CD4-positive, alpha-beta T cell (primary cell): ENCODE measurements at places on chromosomes 5 and 9.

DNA sequence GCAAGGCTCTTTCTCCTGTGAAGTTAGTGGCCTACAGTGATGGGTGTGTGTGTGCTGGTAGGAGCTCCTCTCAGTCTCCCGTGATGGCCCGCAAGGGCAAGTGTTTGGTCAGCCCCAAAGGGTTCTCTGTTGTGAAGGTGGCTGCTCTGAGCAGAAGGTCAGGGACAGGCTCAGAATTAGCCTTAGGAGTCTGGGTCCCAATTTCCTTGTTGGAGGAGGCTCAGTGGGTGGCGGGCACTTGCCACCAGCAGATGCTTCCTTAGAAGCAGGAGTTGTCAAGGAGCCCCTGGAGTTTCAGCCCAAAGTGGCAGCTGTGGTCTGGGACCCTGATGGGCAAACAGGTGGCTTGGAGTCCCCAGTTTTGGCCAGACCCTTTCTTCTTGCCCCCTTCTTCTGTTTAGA lies 154.4 kb downstream of the MACROH2A1 start:
- DNase-seq: peak; percentile 7

DNA sequence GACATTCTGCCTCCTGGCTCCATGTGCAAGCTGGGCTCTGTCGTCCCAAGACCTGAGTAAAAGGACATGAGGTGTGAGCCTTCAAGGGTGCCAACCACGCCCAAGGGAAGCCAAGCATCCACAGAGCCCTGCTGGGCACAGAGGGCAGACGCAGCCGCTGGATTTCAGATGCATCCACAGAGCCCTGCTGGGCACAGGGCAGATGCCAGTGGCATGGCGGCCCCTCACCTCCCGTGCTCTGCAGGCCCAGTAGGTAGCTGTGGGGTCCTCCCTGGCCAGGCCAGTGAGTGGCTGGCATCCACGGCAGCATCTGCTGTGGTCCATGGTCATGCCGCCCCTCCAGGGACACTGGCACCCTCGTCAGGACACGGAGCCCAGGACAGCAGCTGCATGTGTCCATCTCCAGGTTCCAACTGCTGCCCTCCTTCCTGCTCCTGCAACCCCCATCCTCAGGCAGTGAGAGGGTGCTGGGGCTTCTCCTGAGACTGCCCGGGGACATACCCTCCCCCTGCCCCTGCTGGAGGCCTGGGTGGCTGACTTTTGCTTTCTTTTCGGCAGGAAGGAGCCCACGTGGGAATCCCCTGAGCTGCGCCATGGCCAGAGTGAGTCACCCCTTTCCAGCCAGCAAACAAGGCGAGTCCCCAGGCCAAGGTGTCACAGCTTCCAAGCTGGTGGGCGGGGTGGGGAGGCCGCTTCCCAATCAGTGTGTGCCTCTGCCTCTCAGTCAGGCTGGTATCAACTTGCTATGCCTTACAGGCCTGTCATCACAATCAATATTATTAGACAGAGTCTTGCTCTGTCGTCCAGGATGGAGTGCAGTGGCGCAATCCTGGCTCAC lies 4.0 kb upstream of the TRAF2 start:
- peak; percentile 69 for DNase-seq

- no peak for DNase-seq
These were observed 37.7 kb upstream of the LPCAT1 start for GRCh38 chr5:1561402-1561929.

GRCh38 chr5:140041492-140042392 lies 1.4 kb downstream of the NRG2 start:
- DNase-seq: no peak

DNA sequence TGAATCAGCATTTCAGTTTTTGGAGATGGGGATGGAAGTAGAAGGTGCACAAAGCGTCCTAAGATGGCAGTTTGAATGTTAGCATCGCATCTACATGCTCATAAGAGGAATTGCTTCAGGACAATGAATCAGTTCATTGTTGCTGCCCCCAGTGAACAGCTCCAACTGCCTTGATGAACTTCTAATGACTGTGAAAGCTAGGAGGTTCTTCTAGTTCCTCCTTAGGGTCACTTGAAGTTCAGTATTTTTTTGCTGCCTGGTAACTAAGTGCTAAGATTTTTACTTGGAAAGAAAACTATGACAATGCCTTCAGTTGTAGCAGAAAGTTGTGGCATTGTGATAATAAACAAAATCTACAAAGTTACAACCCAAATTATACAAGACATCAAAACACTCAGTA lies 271.6 kb downstream of the RAB3C start:
- DNase-seq: no peak

DNA sequence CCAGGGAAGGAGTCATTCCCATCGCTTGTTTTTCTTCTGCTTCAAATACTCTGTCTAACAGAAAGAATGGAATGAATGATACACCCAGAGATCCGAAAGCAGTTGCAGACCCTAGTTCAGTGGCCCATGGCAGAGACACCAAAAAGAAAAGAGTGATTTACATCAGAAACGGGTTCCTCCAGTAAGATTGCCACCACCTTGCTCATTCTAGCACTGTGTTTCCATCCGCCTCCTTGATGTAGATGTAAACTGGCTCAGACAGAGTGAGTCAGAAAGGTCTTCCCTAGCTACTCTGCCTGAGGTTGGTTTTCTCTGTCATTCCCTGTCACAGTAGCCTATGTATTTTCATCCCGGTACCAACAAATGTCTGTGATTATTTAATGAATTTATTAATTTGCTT lies 15.9 kb upstream of the CLINT1 start:
- DNase-seq: no peak

DNA sequence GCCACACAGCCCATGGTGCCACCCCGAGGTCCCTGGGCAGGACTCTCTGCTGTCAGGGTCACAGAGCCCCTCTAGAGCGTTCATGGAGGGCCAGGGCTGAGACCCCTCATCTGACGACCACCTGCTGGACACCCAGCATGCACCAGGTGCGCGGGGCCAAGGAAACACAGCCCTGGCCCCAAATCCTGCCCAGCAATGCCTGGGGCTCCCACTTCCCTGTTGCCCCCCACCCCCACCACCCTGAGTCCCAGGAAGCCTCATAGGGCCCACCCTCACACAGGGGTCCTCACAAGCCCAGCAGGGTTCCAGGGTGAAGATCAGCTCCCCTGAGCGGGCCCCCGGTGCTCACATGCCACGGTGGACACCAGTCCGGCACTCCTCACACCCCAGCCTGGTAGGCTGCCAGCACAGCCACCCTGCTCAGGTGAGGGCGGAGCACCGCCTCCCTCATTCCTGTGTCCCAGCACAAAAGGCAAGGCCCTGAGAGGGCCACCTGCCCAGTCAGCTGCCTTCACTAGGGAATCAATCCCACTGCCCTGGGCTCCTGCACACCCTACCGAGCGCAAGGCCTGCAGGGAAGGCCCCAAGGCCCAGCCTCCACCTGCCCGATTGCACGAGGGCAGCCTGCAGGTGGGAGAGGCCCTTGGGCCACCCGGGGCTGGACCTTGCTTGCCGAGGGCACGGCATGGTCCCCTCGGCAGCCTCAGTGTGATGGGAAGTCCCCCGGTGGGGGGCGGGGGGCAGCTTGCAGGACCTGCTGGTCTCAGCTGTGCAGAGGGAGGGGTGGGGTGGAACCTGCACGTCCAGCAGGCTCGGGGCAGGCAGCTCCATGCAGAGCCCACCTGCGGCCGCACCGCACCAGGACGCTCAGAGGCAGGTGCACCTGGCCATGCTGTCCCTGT lies 56.4 kb upstream of the UBAC1 start:
- DNase-seq: no peak

DNA sequence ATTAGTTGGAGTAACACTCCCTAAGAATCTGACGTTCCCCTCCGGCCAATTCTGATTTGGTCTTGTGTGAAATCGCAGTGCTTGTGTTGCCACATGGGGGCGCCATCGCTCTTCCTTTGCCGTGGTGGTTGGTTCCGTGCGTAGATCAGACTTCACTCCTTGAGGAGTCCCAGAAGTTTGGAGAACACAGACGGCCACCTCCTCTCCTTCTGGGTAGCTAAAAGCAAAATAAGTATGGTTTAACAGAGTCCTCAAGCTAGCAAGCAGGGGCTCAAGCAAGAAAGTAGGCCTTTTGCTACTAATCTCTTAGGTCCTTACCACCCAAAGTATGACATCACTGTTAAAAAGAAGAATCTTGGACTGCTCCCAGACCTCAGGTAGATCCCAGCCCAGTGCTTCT lies 59.5 kb downstream of the HSPA4 start:
- peak; percentile 69 for DNase-seq

GRCh38 chr5:10653043-10653442 lies 89.2 kb downstream of the ANKRD33B start:
- DNase-seq: no peak

DNA sequence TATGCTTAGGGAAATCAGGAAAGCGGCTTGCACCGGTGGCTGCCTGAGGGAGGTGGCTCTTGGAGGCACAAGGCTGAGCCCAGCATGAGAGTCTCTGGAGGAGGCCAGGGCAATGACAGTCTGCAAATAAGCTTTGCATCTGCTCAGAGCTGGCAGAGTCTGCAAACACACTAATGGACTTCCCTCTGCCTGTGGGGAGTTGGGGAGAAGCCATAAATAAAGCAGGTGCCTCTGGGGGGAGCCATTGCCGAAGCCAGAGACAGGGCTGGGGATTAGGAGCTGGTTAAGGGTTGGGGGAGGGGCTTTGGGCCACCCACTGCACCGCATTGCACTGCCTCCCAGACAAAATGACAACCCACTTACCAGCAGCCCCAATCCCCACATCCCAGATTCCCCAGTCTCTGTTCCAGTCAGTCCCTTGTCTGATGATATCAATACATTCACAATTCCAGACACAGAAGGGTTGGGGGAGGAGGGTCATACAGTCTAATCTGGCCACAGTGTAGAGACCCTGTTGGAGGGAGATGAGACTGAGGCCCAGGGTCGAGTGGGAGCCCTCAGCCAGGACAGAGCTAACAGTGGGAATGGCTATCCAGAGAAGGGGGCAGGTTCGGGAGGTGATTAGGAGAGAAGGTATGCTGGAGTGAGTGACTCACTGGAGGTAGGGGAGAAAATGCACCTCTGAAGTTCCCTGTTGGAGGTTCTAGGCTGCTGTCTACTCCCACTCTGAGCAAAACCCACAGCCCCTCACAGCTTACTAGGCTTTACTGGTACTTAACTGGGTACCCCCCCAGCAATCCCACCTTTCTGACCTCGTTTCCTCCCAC lies 53.7 kb downstream of the PAX5 start:
- DNase-seq: no peak

DNA sequence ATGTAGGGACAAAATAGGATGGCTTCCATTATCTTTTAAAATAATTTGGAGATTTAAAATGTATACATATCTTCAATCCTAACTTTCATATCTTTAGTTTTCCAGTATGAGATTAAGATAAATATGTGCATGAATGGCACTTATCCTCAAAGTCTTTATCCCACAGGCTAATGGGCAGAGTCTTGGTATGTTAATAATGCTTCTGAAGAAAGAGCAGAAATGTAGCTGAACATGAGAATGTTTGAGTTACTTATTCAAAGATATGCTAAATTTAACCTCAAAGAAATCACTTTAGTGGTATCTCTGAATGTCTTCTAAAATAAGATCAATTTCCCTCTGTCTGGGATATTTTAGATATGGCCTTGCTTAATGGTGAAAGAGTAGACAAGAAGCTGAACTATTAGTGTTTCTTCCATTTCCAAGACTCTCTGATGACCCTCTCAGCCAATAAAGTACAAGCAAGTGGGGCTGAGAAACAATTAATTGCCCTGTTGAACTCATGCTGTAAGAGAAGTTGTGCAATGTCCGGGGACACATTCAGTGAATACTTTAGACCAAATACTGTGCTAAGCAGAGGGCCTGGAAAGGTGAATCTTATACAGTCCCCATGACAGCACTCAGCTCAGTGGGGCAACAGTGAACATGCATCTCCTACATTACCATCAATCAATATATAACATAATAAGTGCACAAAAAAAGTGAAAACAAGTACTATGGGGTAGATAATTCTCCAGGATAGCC lies 50.0 kb upstream of the ADAMTSL1 start:
- no peak for DNase-seq

- DNase-seq: no peak
These were observed 18.7 kb upstream of the NNT start for GRCh38 chr5:43584166-43584699.

DNA sequence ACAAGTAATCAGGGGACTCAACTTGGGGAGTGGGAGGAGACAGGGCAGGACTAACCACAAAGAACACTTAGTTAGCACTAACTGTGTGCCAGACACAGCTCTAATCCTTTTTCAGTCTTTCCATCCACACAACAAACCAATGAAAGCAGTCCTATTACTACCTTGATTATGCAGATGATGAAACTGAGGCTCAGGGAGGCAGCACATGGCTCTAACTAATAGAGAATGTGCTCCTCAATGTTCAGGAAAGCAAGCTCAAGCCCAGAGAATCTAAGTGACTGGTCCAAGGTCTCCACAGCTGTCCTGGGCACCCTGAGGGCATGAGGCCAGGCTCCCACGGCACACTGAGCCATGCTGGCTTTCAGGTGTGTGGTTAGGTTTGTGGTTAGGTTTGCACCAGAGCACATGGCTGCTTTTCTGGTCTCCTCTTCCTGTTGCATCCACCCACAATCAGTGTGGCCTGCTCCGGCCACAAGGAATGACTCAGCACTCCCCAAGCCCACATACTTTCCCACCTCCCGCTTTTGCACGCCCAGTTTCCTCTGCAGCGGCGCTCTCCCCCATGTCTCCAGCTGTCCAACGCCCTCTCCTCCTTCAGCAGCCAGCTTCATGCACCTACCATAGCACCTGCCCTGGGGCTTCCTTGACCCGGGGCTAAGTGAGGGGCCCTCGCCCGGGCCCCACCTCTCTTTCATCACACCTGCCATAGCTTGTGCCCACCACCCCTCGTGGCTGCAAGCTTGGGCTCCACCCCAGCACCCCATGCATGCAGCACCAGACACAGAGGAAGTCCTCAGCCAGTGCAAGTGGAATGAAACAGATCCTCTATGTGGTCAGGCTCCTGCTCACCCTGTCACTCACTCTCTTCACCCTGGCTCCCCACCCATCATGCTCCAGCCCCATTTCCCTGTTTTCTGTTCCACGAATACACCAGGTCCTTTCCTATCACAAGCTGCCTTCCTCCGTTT lies 133.1 kb downstream of the GABBR2 start:
- DNase-seq: no peak

DNA sequence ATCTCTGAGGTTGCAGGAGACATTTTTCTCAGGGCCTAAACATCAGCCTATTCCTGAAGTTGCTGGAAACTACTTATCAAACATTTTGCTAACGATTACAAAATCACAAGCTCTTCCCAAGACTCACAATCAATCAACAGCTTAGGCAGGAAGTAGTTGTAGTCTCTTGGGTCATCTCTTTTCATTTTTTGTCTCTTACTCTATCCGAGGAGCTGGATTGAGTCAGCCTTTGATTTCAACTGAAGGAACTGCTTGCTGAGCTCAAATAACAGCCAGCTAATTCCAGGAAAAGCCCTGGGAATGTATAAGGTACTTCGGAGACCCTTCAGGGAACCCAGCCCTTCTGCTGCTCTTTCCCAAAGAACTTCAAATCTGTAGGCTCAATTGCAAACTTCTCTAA lies 398.9 kb downstream of the PLK2 start:
- DNase-seq: no peak

DNA sequence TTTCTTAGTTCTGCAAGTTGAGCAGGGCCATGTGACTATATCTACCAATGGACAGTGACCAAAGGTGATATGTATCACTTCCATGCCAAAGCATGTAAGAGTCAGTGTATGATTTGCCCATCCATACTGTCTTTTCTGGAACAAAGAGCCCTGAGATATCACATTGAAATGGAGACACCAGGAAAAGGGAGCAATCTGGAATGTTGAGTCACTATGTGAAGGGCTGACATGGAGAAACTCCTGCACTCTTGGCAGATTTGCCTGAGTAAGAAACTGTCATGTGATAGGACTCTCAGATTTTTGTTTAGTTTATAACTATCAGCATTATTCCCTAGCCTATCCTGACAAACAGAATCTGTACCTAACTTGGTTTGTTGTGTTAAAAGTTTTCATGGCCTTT lies 29.8 kb upstream of the TMEM161B start:
- DNase-seq: no peak

GRCh38 chr9:120654272-120654671 lies 60.0 kb downstream of the MEGF9 start:
- DNase-seq: no peak
